ENCODE measurements at places on chromosomes 5 and 9.

- no peak for DNase-seq
Observed at GRCh38 chr5:35305336-35306020, 75.2 kb upstream of the PRLR start.

- no peak for DNase-seq
Observed at GRCh38 chr5:166363087-166363760, 1928.2 kb upstream of the WWC1 start.

DNA sequence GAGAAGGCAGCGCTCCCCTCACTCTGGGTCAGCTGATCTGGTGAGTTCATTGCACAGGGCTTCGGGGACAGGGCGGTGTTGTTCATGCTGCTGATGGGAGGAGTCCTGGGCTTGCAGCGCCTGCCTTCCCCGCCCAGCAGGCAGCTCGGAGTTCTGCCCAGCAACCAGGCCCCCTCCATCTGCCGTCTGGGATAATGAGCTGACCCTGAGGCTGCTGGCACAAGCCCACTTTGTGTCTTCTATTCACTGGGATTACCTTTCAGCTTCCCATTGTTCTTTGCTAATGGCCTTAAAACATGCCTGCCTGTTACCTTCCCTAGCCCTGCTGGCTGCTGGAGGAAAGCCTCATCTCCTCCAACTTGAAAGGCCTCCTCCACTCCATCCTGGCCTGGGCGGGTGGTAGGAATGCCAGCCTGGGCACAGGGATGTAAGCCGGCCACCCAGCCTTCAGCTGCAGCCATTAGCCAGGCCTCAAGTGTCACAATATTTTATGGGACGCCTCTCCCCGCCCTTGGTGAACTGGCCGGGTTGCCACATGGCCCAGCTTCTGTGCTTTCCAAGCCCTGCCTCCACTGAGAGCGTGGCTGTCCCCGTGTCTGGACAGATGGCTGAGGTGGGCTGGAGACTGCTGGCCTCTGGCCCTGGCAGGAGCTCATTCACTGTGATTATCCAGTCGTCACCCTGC is 70.4 kb downstream of the GADD45G start:
- no peak for DNase-seq

GRCh38 chr9:79946712-79947111 is 374.9 kb downstream of the TLE4 start:
- DNase-seq, result peak; percentile 15

- DNase-seq, result no peak
Observed at GRCh38 chr9:8888591-8888990, 1089.0 kb upstream of the DMAC1 start.

Measured in iris pigment epithelial cell (primary cell).